ENCODE measurements at places on chromosomes 3 and 15.

DNA sequence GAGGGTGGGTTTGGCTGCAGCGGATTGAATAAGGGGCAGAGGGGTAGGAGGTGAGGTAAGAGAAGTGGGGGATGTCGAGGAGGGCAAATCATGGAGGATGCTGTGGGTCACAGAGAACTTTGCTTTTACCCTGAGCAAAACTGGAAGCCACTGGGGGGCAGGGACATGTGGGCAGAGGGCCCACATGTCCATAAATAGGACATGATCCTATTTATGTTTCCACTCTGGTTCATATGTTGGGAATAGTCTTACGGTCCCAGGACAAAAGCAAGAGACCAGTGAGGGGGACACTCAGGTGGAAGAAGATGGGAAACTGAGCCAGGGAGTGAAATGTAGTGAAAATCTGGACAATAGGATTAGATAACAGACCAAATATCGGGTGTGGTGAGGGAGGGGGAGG, 85.5 kb upstream of the MRPS22 start:
- no peak for DNase-seq

GRCh38 chr3:167228135-167228534, 152.0 kb downstream of the ZBBX start:
- no peak for DNase-seq

DNA sequence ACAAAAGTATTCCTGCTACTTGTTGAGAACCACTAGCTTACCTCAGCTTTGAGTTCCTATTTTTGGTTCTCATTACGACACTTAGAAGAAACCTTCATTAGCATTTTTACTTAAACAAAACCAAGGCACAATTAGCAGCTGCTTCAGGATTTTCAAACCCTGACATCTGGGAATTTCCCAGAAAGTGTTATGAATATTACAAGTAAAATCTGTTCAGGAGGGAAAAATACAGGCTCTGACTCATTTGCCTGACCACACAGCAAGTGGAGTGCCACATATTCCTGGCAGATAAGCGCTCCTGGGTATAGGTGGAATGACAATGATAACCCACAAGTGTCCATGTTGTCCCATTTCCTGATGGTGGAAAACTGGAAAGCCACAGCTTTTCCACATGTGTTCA, 10.3 kb upstream of the RFTN1 start:
- no peak for DNase-seq

GRCh38 chr3:107271787-107272387, 105.4 kb upstream of the CCDC54 start:
- no peak for DNase-seq

GRCh38 chr3:29594261-29594660, 313.4 kb downstream of the RBMS3 start:
- DNase-seq: no peak

DNA sequence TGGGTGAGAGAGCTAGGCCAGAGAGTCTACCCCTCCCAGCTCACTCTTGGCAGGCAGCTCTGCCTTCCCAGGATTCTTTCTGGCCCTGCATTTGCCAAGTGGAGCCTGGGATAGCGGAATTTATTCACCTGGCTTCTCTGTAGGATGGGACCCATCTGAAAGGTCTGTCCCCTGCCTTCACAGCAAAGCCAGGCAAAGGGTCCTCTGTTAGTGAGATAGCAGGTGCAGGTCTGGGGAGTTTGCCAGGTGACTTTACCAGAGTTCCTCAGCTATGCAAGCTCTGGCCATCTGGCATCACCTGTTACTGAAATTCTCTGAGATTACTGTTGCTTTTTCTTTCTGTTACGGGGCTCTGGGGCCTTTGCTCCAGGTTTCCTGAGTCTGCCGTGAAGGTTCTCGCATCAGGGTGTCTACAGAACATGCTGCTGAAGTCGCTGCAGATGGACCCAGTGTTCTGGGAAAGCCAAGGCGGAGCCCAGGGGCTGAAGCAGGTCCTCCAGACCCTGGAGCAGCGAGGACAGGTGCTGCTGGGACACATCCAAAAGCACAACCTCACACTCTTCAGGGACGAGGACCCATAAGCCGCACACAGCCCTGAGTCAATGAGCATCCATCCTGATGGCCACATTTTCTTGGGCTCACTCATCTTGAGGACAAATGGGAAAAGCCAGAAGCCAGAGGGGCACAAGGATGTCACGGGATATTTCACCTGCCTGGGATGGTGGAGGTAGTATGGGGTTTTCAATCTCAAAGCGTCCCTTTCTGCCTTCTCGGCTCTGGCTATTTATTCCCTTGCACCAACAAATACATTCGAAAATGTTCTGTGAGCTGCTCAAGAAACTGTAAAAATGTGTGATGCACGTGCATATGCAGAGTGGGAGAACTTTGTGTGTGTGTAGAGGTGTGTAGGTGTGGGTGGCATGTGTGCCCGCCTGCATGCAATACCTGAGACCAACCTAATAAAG, 49.8 kb downstream of the POMGNT2 start:
- DNase-seq: no peak

DNA sequence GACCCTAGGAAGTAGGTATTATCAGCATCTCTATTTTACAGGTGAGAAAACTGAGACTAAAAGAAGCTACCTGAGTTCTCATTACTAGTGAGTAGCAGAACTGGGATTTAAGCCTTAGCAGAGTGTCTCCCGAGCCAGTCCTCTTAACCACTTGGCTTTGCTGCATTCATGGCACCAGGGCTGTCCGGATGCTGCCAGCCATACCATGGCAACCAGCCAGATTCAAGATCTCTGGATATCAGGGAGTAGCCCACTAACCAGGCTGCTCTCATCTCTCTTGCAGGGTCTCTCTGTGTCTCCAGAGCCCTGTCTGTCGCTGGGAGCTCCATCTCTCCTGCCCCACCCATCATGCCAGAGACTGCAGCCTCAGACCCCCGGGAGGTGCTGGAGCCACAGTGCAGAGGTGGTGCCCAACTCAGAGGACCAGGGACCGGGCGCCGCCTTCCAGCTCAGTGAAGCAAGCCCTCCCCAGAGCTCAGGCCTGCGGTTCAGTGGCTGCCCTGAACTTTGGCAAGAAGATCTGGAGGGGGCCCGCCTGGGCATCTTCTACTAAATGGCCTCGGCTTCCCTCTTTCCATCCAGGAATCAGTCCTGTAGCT, 1.7 kb downstream of the MESP2 start:
- DNase-seq: no peak
